ENCODE measurements at places on chromosomes 4 and X. TPM values are rescaled to one million over a fixed set of nuclear protein-coding genes. Genes with fewer than 3 reads are reported as not detected.

DNA sequence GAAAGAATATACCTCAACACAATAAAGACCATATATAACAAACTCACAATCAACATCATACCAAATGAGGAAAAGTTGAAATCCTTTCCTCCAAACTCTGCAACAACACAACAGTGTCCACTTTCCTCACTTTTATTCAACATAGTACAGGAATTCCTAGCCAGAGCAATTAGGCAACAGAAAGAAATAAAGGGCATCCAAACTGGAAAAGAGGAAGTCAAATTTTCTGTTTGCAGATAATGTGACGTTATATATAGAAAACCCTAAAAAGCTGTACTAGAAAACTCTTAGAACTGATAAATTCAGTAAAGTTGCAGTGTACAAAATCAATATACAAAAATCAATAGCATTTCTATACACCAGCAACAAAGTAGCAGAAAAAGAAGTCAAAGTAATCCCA lies 107.6 kb downstream of the SOWAHB start:
- DNase-seq, result no peak

The BTK gene
- 0.42 TPM for total RNA-seq

DNA sequence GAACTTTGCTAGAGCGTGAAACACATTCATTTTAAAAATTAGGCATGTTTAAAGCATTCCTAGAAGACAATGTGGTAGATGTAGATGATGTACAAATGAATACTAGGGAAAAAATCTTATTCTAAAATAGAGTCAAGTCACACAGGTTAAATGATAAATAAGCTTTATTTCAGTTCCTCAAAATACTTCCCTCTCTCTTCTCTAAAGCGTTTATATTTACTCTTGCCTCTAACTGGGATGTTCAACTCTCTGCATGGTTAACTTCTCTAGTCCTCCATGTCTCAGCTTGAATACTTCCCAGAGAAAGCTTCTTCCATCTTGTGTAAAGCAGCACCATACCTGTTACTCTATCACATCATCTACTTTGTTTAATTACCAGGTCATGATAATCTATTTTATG lies 30.9 kb upstream of the GLRA3 start:
- no peak for DNase-seq

GRCh38 chrX:133574716-133575115 lies 159.4 kb upstream of the GPC4 start:
- DNase-seq, result no peak

DNA sequence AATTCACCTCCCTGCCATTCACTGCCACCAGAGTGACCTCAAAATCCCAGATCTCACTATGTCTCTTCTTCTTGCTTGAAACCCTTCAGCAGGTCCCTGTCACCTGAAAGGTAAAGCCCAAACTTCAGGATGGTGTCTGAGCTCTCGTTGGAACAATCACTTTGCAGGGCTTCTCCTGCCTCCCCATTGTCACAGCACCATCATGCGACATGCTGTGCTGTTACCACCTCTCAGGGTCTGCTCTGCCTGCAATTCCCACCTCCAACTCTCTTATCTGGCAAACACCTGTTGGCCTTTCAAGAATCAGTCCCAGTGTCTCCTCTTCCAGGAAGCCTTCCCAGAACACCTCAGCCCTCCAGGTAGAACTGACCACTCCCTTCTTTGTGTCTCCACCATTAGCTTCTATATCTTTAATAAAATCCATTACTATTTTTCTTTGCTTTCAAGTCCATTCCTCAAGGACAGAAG lies 46.2 kb downstream of the SEL1L3 start:
- DNase-seq, result no peak

The ERAS gene
- not detected for total RNA-seq

DNA sequence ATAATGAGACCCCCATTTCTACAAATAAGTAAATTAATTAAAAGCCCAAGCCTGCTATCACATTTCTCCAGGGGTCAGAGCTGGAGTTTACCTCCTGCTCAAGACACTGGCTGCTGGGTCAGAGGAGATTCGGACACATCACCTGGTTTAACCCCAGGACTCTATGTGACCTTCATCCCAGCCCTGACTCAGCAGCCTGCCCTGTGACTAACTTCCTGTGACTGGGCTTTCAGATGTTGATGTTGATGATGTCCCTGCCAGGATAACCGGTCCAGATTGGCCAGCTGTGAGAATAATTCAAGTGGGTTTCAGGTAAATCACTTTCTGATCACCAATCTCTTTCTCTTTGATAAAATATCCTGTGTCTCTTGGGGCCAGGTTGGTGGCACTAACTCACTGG lies 102.4 kb upstream of the MAML3 start:
- no peak for DNase-seq

GRCh38 chr4:76705472-76705871 lies 192.5 kb downstream of the SOWAHB start:
- DNase-seq, result no peak

The ZNF157 gene
- 0.47 TPM for total RNA-seq

DNA sequence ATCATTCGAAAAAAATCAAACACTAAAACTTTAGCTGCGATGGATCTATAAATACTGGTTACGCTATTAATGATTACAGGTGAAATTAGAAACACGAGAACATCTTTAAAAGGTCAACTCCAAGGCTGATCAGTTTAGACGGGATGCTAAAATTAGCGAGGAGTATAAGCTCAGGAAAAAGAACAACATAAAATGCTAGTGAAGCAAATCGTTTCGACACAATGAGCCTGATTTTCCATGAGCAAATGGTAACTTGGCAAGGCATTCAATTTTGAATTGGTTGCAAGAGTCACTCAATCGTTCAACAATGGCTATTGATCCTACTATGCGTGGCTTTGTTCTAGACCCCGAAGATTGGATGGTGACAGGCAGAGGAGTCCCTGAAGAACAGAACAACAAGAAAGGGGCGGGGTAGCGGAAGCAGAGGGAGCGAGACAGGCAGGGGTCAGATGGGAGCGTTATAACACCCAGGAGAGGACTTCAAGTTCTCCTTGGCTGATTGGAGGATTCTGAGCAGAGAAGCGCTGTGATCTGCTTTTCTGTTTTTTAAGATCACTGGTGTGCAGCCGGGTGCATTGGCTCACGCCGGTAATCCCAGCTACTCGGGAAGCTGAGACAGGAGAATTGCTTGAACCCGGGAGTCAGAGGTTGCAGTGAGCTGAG lies 146.5 kb downstream of the RBM47 start:
- DNase-seq, result no peak

- DNase-seq, result no peak
Measured at GRCh38 chr4:82223715-82224114, 150.1 kb downstream of the HNRNPD start.

DNA sequence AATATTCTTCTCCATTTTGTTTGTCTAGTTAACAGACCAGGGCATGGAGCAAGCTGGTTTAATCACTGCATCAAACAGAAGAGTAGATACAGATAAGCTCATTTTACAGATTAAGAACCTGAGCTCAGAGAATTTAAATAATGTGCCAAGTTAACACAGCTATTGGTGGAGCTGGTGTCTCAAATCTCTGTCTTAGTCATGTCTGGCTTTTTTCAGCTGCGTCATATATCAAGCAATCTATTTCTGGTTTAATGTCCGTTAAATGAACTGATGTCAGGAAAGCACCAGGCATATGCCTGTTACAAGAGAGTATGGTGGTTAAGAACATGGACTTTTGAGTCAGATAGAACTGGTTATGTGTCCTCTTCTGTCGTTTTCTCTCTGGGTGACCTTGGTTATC lies 79.8 kb upstream of the ADGRA3 start:
- no peak for DNase-seq

The SERTM2 gene
- not detected for total RNA-seq

DNA sequence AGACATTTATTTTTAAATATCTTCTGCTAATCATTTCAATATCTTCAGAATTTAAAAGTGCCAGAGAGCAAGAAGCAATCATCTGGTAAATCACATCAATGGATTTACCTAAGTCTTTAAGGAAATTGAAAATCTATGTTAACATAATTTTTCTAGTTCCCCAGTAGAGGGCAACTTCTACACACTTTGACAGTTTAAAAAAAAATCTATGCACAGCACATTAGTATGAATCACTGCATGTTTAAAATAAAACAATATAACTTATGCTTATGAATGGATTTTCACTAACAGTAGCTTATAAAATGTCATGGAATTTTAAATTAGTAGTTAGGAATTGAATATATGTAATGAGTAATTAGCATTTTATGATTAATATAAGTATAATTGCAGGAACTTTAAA lies 126.5 kb downstream of the REELD1 start:
- no peak for DNase-seq

- peak; percentile 4 for DNase-seq
Measured at GRCh38 chrX:2967998-2968909, 38.1 kb upstream of the ARSH start.

The GPC4 gene
- not detected for total RNA-seq

DNA sequence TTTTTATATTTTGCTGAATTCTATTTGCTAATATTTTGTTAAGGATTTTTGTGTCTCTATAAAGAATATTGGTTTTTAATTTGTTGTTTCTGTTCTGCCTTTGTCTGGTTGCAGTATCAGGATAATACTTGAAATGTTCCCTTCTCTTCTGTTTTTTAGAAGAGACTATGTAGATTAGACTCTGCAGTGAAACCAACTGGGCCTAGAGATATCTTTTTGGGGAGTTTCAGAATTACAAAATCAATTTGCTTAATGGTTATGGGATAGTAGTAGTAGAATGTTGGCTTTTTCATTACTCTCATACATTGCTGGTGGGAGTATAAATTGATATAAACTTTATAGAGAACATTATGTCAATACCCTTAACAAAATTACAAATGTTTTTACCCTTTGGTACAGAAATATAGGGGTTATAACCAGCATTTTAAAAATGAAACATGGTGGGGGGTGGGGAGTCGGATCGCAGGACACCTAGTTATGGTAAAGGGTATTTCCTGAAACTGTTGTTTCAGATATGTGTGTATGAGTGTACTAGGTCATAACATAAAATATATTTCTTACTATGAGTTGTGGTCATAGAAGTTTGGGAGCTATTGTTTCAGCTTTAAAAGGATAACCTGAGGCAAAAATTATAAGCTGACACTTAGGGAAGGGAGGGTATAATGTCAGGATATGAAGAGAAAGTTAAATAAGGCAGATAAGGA lies 29.0 kb downstream of the CLOCK start:
- no peak for DNase-seq

The GATA1 gene
- not detected for total RNA-seq

DNA sequence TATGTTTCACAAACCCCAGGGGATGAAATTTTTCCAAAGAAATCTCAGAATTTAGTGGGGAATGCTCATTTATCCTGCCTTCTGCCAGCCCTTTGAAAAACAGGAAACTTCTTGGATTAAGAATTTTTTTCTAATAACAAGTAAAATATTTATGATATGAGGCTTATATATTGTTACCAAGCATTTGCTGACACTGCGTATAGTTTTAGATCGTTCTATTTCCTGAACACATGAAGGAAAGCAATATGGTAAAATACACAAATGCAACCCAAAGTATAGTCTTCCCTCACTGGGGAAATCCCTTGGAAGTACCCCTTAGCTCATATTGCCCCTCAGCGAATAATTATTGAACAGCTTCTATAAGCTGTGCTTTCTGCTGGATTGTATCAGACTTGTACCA lies 54.4 kb upstream of the MND1 start:
- no peak for DNase-seq

The CCDC110 gene
- total RNA-seq, result 0.34 TPM

- DNase-seq, result no peak
Measured at GRCh38 chr4:107988763-107989035, 990 bp upstream of the HADH start.

The PCSK1N gene
- total RNA-seq, result 4.9 TPM

DNA sequence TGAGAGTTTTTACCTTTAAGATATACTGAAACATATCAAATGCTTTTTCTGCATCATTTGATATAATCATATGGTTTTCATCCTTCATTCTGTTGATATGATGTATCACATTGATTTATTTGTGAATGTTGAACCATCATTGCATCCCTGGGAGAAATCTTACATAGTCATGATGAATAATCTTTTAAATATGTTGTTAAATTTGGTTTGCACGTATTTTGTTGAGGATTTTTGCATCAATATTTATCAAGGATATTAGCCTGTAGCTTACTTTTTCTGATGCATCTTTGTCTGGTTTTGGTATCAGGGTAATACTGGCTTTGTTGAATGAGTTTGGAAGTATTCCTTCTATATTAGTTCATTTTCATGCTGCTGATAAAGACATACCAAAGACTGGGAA lies 541.4 kb downstream of the TLL1 start:
- DNase-seq, result no peak

- DNase-seq, result no peak
Measured at GRCh38 chrX:103330681-103331288, 746 bp downstream of the TCEAL7 start.

DNA sequence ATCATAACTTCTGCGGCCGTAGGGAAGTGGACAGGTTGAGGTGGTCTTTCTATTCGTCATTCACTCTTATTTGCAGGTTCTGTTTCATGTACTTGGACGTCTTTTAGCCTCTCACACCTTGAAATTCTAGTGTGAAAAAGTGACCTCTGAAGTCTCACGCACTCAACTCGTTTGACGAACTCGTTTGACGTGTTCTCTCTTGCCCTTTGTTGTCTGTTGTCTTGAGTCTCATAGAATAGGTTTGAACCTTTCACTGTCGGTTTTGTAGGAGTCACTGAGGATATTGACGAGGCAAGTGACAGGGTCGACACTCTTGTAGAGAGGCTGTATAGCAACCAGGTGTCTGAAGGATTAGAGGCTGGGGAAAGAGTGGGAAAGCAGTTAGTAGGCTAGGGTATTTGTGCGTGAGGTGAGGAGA lies 1.1 kb upstream of the PGRMC2 start:
- peak; percentile 82 for DNase-seq

DNA sequence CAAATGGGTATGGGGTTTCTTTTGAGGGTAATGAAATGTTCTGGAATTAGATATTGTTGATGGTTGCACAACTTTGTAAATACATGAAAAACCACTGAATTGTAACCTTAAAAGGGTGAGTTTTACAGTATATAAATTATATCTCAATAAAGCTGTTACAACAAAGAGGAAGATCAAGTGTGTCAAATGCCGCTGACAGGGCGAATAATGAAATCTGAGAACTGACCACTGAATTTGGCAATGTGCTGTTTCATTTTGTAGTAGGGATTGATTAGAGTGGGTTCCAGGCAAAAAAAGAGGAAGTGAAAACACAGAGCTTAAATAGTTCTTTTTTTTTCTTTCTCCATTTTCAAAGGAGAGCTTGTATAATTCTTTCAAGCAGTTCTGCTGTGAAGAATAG lies 161.1 kb upstream of the NAP1L5 start:
- DNase-seq, result no peak

GRCh38 chrX:153439977-153440376 lies 5.9 kb downstream of the TREX2 start:
- DNase-seq, result no peak

- no peak for DNase-seq
Measured at GRCh38 chr4:138400543-138400942, 158.4 kb upstream of the SLC7A11 start.

GRCh38 chr4:100147684-100148083 lies 42.6 kb downstream of the DDIT4L start:
- no peak for DNase-seq

The STAP1 gene
- total RNA-seq, result 2.7 TPM

GRCh38 chrX:2585158-2585470 lies 84.3 kb upstream of the DHRSX start:
- DNase-seq, result no peak

The SLC6A14 gene
- not detected for total RNA-seq

- DNase-seq, result no peak
Measured at GRCh38 chrX:39654183-39654925, 443.4 kb downstream of the BCOR start.
